ENCODE measurements at places on chromosomes 11 and 22.
A peak's percentile ranks its signal among the peaks of the same experiment; 100 is the strongest.

GRCh38 chr11:126337474-126338241 lies 17.8 kb upstream of the ST3GAL4 start:
- DNase-seq, result no peak

DNA sequence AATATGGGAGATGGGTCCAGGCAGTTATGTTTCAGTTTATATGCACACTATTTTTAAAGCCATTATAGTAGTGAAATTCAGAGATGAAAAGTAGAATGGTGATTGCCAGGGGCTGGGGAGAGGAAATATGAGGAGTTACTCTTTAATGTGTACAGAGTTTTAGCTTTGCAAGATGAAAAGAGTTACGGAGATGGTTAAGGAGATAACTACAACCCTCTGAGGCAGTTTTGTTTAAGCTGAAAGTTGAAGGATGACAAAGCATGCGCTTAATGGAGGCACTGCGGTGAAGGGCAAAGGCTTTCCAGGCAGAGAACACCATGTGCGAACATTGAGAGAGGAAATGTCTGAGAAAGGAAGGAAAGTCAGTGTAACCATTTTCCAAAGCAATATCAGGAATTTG lies 18.2 kb upstream of the BMAL1 start:
- no peak for DNase-seq

- DNase-seq, result peak; percentile 19
Measured at GRCh38 chr11:96012086-96012824, 88.3 kb upstream of the MTMR2 start.

DNA sequence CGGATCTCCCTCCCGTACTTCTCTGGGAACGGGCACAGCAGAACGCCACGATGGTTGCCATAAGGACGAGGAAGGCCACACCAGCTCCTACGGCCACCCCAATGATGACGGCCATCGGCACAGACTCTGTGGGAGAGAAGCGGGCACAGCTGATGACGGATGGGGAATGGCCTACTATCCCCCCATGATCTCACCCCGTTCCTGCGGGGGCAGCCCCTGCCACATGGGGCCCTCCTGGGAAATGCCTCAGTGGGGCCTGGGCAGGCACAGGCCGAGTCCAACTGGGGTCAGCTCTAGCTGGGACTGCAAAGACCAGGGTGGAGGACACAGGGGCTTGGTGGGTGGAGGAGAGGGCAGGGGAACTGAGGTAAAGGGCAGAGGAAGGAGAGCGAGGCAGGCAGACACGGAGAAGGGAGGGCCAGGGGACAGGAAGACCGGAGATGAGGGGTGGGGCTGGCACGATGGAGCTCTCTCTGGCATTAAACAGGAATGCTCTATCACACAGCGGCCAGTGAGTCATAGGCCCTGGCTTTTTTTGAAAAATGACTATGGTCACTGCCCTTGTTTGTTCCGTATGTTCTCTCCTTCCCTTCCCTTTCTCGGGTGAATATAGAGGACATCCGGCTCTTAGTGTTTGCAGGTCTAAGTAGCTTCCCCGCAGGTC lies 76.0 kb downstream of the ST3GAL4 start:
- peak; percentile 21 for DNase-seq

DNA sequence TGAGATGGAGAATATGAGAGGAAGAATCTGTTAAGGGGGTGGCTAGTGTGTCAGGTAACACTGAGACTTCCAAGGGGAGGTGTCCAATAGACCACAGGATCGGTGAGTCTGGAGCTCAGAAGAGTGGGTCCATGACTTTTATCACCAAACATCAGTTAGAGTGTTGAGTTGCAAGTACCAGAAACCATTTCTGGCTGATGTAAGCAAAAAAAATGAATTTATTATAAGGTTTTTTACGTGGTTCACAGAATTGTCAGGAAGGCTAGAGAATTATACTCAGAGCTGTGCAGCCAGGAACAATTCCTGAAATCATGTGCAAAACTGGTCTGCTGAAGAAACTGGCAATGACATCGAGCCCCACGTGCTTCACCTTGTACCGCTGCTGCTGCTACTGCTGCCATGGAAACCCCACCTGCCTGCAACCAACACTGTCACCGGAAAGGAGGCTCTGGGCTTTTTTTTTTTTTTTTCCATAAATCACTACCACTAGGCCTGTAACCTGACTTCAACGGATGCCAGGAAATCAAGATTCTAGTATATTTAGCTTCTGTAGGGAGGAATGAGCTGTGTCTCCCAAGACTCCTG lies 16.6 kb upstream of the STK33 start:
- no peak for DNase-seq

DNA sequence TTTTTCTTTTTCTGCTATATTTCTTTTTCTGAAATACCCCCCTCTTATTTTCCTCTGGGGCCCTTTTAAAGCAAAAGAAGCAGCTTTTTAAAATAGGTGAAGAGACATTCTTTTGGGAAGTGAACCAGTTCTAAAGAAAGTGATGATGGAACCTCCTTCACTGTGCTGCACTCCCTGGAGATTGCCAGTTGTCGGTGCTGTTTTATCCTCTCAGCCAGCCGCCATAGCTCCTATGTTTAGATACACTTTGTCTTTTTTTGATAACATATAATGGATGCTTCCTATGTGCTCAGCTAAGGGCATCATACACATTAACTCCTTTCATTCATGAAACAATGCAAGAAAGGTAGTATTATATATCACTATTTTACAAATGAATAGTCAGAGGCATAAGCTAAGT lies 14.0 kb downstream of the CFAP300 start:
- DNase-seq, result no peak

DNA sequence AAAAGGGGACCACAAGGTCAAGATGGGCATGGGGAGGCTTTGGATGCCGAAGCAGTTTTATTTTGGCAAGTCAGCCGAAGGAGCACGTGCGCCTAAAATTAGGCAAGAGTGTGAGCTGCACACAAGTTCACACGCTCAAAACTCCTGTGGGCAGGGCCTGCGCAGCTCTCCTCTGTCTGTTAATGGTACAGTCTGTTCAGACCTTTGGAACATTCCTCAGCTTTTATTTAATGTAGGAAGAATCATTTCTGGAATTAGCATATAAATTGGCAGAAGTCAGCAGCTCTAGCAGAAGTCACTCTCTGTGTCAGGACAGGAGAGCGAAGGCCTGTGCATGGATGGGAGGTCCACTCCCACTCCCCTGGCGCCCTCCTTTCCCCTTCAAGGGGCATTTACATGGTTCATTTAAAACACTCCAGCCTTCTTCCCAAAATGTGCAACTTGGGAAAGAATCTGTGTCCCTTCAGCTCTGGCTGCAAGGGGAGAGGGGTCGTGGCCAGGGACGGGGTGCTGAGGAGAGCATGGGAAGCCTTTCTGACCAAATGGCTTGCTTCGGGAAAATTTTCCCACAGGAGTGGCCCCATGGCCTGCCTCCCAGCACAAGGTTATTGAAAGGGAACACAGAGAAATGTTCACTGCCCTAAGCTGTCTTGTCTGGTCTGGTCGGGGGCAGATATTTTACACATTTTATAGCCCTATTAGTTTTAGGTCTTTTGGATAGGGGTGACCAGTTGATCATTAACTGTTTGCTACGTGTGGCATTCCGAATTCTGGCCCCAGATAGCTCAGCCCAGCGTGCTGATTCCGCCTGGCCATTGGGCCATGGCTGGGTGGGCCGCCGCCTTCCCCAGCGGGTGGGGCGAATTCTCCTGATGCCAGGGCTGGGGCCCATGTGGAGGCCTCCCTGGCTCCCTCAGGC lies 43.9 kb upstream of the SMIM38 start:
- no peak for DNase-seq

All from AG04449 (cell line).